ENCODE measurements at places on chromosomes 1 and 21.

- no peak for DNase-seq
Measured at GRCh38 chr21:45302082-45303061, 14.7 kb upstream of the POFUT2 start.

DNA sequence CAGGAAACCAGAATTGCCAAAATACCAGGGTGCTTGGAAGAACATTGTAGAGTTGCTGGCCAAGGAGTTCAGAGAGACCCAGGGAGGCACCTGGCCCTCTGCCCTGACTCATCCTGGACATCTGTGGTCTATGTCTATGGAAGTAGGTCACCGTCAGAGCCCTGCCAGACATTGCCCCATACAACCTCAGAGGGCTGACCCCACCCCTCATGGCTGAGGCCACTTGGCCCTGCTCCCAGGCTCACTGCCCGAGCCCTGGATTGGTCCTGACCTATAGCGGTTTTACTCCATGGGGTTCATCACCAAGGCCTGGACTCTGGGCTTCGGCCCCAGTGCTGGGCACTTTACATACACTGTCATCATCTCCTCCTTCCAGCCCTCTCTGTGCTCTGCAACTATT is 233.1 kb downstream of the PTPRU start:
- DNase-seq: no peak

- DNase-seq: no peak
Measured at GRCh38 chr21:42849759-42850412, 29.5 kb downstream of the WDR4 start.

DNA sequence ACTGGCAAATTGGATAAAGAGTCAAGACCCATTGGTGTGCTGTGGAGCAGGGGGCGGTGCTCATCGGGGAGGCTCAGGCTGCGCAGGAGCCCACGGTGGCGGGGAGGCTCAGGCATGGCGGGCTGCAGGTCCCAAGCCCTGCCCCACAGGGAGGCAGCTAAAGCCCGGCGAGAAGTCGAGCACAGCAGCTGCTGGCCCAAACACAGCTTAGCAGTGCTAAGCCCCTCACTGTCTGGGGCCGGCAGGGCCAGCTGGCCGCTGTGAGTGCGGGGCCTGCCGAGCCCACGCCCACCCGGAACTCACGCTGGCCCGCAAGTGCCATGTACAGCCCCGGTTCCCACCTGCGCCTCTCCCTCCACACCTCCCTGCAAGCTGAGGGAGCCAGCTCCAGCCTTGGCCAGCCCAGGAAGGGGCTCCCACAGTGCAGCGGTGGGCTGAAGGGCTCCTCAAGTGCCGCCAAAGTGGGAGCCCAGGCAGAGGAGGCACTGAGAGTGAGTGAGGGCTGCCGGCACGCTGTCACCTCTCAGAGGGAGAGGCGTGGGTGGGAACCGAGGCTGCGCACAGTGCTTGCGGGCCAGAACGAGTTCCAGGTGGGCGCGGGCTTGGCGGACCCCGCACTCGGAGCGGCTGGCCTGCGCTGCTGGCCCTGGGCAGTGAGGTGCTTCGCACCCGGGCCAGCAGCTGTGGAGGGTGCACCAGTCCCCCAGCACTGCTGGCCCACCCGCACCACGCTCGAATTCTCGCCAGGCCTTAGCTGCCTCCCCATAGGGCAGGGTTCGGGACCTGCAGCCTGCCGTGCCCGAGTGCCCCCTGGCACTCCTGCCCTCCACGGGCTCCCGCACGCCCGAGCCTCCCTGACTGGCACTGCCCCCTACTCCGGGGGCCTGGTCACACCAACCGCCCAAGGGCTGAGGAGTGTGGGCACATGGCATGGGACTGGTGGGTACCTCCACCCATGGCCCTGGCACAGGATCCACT is 263.4 kb downstream of the GPR52 start:
- DNase-seq: no peak

- no peak for DNase-seq
Measured at GRCh38 chr1:14606632-14607031, 8.1 kb downstream of the KAZN start.

GRCh38 chr1:70934194-70934961 is 113.2 kb downstream of the PTGER3 start:
- DNase-seq: no peak

- DNase-seq: no peak
Measured at GRCh38 chr1:156749419-156750118, 1.9 kb downstream of the HDGF start.

DNA sequence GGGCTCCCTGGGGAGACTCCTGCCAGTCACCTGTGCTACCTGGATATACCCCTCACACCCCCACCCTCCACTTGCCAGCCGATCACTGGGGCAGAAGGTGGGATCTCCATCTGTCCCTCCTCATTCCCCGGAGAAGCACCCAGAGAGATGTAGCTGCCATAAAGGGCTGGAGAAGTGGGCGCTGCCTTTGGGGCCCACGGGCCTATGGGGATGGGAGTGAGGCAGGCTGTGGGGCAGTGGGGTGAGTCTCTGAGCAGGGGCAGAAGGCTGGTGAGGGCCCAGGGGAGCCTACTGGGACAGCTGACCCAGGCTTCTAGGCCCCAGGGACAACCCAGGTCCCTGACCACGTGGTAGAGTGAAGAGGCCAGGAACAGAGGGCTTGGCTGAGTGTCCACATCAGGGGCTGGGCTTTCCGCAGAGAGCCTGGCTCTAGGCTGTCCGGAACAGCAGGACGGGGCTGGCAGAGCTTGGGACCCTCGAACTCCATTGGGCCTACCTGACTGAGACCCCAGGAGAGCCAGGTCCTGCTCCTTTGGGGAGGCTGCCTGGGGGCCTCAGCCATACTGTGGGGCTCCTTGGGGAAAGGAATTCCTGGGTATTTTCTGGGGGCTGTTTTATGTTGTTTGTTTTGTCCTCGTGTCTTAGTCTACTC is 205.9 kb upstream of the VAMP3 start:
- no peak for DNase-seq

- DNase-seq: no peak
Measured at GRCh38 chr1:8355439-8356255, 37.7 kb downstream of the SLC45A1 start.

- no peak for DNase-seq
Measured at GRCh38 chr21:34790834-34791233, 122.0 kb downstream of the CLIC6 start.

DNA sequence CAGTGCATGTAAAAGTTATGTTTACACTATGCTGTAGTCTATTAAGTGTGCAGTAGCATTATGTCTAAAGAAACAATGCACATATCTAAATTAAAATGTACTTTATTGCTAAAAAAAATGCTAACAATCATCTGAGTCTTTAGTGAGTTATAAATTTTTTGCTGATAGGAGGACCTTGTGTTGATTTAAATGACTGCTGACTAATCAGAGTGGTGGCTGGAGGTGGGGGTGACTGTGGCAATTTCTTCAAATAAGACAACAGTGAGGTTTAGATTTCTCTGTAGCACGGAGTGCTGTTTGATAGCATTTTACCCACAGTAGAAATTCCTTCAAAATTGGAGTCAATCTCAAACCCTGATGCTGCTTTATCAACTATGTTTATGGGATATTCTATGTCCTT is 37.0 kb downstream of the HS2ST1 start:
- no peak for DNase-seq

DNA sequence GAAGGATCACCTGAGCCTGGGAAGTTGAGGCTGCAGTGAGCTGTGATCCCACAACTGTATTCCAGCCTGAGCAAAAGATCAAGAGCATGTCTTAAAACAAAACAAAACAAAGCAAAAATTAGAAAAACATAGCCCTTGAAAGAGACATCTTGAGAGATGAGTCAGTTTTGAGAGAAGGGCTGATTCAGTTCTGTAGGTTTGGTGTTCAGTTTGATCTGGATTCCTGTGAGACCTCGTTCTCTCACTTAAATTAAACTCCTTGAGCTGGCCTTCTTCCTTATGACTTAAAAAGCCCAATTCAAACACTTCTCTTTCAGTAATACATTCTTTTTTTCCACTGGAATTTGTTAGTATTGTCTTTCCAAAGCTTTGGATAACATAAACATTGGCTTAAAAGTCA is 164.2 kb downstream of the NRIP1 start:
- no peak for DNase-seq

DNA sequence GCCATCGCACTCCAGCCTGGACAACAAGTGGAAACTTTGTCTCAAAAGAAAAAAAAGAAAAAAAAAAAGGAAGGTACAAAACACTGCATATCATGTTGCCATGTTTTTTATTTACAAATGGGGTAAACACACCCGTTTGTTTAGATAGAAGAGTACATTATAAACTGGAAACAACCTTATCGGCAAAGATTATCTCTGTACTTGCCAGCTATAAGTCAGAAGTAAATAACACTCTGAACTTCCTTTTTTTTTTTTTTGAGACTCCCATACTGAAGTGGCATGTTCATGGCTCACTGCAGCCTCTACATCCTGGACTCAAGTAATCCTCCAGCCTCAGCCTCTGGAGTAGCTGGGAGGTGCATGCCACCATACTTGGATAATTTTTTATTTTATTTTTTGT is 21.9 kb downstream of the USP48 start:
- peak; percentile 9 for DNase-seq

GRCh38 chr1:75836528-75837100 is 39.9 kb downstream of the MSH4 start:
- DNase-seq: peak; percentile 64

GRCh38 chr21:32653326-32653901 is 41.2 kb upstream of the CFAP298 start:
- DNase-seq: peak; percentile 41

- DNase-seq: peak; percentile 21
Measured at GRCh38 chr1:59730759-59731478, 83.8 kb upstream of the HOOK1 start.

GRCh38 chr1:101310506-101310905 is 73.7 kb downstream of the S1PR1 start:
- DNase-seq: no peak

DNA sequence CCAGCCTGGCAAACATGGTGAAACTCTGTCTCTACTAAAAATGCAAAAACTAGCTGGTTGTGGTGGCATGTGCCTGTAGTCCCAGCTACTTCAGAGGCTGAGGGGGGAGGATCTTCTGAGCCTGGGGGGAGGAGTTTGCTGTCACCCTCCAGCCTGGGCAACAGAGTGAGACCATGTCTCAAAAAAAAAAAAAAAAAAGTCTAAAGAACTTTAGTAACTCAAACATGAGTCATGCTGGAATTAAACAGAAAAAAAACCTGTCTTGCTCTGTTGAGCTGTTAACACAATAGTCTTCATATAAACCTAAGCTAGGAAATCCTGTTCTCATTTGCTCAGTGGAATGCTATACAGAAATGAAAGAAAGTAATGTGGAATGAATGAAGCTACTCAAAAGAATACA is 16.7 kb upstream of the DISP1 start:
- no peak for DNase-seq

GRCh38 chr21:18840239-18840638 is 436.7 kb upstream of the TMPRSS15 start:
- DNase-seq: peak; percentile 23

DNA sequence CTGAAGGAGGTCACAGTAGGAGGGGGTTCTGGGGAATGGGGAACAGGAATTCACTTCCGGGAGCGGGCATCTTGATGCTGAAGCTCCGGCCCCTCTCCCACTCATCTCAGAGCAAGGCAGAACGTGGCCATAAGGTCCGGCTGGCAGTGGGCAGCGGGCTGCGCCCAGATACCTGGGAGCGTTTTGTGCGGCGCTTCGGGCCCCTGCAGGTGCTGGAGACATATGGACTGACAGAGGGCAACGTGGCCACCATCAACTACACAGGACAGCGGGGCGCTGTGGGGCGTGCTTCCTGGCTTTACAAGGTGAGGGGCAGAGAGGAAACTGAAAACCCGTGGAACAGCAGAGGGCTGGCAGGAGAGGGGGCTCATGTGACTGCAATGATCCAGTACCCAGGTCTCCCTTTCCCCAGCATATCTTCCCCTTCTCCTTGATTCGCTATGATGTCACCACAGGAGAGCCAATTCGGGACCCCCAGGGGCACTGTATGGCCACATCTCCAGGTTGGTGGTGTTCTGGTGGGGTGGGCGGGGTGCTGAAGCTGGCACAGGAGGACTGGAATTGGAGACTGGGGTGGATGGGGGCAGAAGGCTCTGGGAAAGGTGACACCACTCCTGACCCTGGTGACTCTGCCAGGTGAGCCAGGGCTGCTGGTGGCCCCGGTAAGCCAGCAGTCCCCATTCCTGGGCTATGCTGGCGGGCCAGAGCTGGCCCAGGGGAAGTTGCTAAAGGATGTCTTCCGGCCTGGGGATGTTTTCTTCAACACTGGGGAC is 3.0 kb downstream of the SLC27A3 start:
- DNase-seq: no peak

DNA sequence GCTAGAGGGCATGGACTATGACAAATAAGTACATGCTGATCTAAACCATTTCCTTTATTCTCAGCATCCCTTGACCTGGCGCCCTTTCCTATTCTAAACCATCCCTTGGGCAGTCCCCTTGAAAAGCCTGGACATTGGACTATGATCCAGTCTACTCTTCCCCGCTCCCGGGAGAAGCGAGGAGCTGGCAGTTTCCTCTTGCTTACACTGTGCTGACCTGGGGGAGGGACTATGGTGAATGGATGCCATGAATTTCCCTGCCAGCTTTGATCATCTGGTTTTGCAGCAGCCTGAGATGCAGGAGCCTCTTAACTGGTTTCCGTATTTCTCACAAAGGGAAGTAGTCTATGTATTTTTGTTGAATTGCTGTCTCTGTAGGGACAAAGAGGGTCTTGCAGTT is 121.7 kb downstream of the KIF26B start:
- no peak for DNase-seq

DNA sequence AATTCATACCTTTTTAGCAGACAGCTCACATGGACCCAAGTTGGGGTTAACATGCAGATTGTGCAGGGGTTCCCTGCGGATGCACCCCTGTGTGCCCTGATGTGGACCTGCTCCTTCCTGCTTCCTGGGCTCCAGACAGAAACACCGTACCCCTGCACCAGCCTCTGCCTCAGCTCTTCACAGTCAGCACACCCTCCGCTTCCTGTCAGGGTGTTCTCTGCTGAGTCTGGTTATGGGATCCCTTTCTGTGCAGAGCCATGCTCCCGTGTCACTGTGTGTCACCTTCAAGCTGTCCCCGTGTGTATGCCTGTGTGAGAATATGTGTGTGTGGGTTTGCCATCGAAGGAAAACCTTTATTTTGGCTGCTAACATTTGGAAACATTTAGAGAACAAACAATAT is 48.7 kb upstream of the KCNJ15 start:
- no peak for DNase-seq

- no peak for DNase-seq
Measured at GRCh38 chr1:206735553-206736031, 35.0 kb upstream of the IL19 start.

- no peak for DNase-seq
Measured at GRCh38 chr1:202252271-202252670, 58.7 kb downstream of the LGR6 start.

GRCh38 chr1:239706245-239706892 is 320.0 kb downstream of the CHRM3 start:
- DNase-seq: no peak

GRCh38 chr1:167708940-167709389 is 12.8 kb upstream of the MPZL1 start:
- DNase-seq: peak; percentile 61

DNA sequence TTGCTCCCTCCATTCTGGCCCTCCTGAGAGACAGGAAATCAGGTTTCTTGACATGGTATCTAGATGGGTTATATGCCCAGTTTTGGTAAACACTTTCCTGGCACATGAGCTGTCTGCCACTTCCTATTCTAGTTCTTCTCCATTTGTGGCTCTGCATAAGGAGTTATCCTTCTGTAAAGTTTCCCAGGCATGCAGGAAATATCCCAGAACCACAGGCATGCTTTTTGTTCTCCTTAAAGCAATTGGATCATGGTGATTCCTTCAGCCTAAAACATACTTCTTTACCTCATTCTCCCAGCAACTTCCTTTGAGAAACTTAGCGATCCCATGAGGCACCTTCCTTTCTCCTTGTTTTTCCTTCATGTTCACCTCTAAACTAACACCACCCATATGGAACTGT is 199.8 kb downstream of the CRB1 start:
- no peak for DNase-seq
